ENCODE measurements at places on chromosomes 4 and X.

GRCh38 chr4:179584101-179584500, 2141.9 kb upstream of the AGA start:
- no peak for DNase-seq

GRCh38 chr4:176793060-176793605, 411 bp upstream of the VEGFC start:
- no peak for DNase-seq

GRCh38 chr4:32697281-32697814, 1977.2 kb downstream of the PCDH7 start:
- DNase-seq = no peak

GRCh38 chrX:16931371-16931770, 15.1 kb upstream of the REPS2 start:
- DNase-seq = no peak

- no peak for DNase-seq
Observed at GRCh38 chr4:169120624-169121023, 110.6 kb upstream of the CBR4 start.

All from CD4-positive, alpha-beta T cell treated with Interleukin-10 for 1 hour (primary cell).